ENCODE measurements at places on chromosomes 1 and 21.

- no peak for DNase-seq
Measured at GRCh38 chr1:203145321-203146041, 18.0 kb downstream of the ADORA1 start.

DNA sequence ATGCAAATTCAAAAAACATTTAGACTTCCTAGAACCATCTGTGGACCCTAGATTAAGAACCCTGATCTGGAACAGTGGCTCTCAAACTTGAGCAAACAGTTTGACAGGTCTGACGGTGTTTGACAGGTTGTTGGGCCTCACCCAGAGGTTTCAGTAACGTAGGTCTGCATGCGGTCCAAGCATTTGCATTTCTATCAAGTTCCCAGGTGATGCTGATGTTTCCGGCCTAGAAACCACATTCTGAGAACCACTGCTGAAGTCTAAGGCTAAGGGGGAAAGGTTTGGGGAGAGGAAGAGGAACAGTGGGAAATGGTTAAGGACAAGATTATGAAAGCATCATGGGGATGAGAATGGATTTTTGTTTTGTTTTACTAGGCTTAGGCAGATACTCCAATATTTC, 48.6 kb downstream of the MDM4 start:
- DNase-seq = no peak

GRCh38 chr1:178694923-178695525, 30.0 kb upstream of the RALGPS2 start:
- DNase-seq = no peak

DNA sequence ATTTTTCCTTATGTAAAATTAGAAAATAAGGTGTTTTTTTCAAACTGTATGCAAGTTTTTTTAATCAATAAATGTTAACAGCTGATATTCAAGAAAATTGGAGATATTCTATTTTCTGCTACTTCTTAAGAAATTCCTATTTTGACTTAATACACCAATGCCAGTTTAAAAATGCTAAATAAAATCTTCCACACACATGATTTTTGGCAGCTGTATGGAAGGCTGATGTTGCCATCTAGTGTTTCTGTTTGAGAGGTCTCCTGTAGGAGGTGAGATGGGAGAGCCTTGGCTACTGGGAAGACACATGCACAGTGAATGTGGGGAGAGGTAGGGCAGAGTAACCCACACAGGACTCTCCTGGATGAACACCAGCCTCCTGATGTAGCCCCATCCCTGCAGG, 29.2 kb upstream of the OR2B11 start:
- DNase-seq = no peak

DNA sequence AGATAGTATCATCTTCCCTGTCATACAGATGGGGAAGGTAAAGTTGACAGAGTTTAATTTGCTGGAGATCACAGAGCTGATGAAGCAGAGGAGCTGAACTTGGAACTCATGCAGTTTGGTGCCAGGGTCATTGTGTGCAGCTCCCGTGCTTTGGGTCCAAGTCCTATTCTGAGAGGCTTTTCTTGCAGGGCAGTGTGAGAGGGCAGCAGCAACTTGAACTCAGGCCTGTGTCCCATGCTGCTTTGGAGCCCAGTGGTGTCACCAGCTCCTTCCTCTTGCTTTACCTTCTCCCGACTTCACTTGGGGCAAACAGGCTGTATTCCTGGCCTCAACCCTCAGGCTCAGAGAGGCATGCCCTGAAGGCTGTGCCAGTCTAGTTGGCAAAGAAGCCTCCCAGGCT, 24.7 kb downstream of the INAVA start:
- DNase-seq = no peak

DNA sequence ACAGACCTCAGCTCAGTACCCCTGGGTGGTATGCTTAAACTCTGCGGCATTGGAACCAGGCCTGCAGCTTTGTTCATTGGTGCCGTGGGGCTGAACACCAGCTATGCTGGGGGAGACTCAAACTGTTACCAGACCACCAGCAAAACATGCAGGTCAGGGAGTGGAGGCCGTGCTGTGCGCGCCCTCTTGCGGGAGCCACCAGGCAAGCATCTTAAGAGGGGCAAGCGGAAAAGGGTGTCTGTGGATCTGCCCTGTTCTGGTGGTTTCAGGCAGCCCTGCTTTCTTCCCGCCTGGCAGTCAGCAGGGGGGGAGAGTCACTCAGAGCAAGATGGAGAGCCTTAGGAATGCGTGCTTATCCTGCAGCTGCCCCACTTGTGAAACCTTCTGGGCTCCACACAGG, 276.9 kb upstream of the ZRANB2 start:
- no peak for DNase-seq

- DNase-seq = no peak
Measured at GRCh38 chr1:45669859-45670655, 16.3 kb downstream of the GPBP1L1 start.
